ENCODE measurements at places on chromosomes 2 and 18.

- no peak for DNase-seq
Measured at GRCh38 chr2:207067473-207067872, 98.3 kb downstream of the KLF7 start.

DNA sequence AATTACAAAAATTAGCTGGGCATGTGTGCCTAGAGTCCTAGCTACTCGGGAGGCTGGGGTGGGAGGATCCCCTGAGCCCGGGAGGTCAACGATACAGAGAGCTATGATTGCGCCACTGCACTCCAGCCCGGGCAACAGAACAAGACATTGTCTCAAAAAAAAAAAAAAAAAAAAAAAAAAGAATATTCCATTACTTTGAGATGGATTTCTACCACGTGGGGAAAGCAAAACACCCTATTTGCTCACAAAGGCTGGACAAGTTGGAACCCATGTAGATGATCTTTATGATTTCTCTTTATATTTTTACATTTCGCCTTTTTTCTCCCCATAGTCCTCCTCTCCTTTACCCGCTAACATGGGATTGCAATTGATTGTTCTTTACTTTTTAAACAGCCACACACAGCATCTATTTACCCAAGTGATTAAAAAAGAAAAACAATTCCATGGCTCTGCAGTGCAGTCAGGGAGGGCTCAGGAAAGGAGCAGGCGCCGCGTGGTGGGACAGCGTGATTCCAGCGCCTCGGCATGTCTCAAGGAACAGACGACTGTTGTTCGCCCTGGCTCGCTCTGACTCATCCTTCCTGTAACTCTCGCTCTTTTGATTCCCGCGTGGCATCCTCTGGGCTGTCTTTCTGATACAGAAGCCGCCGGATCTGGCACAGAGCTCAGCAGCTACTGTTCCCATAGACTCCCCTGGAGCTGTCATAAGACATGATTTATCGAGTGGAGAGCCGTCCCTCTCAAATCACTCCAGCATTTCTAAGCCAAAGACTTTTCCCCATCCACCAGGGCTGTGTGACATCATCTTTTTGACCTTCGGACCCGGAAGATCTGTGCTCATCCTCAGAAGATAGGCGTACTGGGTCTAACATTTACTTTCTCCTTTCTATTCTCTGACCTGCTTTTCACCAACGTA is 230.4 kb upstream of the AGAP1 start:
- no peak for DNase-seq

DNA sequence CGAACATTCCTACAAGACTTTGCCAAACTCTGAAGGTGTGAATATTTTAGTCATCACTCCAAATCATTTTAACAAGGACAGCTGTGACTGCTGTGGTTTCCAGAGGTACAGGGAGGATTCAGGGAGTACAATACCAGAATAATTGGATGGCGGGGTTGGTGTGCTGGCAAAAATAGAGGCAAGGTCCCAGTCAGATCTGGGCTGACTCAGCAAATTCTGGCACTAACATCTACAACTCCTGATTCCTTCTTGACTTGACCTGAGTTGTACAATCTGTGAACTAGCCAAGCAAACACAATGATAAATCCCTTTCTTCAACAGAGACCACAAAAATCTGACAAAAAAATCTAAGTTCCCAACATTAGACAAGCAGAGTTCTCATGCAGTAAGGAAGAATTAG is 40.4 kb downstream of the RMP24 start:
- no peak for DNase-seq

DNA sequence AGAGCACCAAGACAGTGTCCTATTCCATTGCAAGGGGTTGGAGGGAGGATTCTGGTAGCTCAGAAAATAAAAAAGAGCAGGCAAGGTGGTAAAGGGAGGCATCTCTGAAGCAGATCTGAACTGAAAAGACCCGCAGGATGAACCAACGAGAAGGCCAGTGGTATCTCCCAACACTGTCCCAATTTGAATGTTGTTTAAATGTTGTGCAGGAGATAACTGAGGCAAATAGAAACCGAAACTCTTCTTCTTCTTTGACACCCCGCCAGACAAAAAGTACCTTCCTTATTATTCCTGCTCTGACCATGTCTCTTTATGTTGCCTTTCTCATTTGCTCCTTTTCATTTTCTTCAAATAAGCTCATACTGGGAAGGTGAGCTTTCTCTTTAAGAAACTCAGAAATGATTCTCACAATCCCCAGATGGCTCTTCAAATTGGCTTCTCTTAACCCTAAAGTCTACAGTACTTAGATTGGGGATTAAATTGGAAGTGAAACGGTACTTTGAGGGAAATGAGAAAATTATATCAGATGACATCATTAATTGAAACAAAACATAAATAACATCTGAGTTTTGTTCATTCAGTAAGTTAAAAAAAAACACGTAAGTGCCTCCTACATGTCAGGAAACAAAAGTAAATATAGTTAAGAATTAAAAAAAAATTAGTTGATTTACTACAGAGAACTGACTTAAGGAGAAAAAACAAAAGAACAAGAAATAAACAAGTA is 143.6 kb downstream of the WDPCP start:
- no peak for DNase-seq

- no peak for DNase-seq
Measured at GRCh38 chr2:132608311-132608710, 61.7 kb downstream of the LYPD1 start.

DNA sequence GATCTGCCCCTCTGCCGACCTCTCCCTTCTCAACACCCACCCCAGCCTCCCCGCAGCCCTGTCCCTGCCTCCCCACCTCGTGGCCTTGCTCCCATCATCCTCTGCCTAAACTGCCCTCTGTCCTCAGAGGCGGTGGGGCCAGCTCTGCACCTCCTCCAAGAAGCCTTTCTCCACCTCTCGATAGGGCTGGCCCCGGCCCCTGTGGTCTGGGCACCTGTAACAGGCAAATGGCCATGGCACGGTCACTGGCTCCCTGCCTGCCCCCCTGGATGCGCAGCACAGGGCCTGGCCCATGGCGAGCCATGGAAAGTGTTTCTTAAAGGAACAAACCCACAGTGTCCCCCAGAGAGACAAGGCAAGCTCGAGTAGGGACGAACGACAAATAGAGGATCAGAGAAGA is 42.0 kb downstream of the MYO7B start:
- DNase-seq = no peak

GRCh38 chr2:233108611-233109490 is 48.7 kb downstream of the INPP5D start:
- DNase-seq = no peak

DNA sequence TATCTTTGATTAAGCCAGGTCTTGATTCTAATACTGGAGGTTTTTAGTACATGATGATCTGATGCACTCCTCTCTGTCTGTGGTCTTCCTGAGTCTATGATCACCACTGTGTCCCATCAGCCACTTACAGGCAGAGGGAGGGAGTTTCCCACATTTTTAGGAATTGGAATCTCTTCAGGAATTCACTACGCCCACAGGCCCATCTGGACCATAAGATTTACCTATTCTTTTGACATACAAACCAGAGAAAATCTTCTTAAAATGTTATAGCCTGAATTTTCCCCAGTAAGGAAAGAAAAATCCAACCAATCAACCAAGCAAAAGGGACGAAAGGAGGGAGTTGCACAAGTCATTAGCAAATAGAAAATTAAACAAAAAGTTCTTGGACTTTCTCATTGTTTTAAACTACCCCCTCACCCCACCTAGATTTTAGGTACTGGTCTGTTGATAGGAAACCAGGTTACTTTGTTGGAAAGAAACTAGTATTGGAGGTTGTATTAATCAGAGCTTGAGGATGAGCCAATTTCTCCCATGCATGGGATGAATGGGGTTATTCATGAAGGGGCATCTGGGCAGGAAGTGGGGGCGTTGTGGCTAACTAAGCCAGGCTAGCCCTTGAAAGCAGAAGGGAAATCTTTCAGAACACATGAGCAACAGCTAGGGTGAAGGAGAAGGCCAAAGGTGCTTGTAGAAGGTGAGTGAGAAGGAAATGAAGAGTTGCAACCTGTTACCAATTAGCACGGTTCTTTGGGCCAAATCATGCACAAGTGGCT is 328.2 kb upstream of the MEX3C start:
- no peak for DNase-seq

- no peak for DNase-seq
Measured at GRCh38 chr2:151570191-151570590, 160.5 kb downstream of the RIF1 start.
